ENCODE measurements at places on chromosomes 6 and 20. TPM values are rescaled to one million over a fixed set of nuclear protein-coding genes. Genes with fewer than 3 reads are reported as not detected.

GRCh38 chr6:30071081-30071818 is 4.3 kb downstream of the PPP1R11 start:
- DNase-seq: peak; percentile 40

DNA sequence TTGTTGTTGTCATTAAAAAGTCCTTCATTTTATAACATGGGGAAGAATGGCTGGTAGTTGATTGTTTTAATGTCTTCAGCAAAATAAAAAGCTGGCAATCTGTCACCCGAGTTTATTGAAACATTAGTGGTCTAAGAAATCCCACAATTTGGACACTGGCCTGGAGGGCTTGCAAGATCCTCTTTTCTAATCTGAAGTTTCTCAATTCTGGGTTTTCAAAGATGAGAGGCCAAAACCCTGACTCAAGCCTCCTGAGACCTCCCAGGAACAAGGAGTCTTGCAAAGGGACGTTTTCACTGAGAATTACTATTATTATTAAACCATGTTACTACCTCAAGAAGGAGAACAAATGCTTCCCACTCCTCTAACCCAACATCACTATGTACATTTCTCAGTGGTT is 19.5 kb downstream of the MAP1LC3A start:
- no peak for DNase-seq

Gene FLRT3
- 124 TPM for total RNA-seq

DNA sequence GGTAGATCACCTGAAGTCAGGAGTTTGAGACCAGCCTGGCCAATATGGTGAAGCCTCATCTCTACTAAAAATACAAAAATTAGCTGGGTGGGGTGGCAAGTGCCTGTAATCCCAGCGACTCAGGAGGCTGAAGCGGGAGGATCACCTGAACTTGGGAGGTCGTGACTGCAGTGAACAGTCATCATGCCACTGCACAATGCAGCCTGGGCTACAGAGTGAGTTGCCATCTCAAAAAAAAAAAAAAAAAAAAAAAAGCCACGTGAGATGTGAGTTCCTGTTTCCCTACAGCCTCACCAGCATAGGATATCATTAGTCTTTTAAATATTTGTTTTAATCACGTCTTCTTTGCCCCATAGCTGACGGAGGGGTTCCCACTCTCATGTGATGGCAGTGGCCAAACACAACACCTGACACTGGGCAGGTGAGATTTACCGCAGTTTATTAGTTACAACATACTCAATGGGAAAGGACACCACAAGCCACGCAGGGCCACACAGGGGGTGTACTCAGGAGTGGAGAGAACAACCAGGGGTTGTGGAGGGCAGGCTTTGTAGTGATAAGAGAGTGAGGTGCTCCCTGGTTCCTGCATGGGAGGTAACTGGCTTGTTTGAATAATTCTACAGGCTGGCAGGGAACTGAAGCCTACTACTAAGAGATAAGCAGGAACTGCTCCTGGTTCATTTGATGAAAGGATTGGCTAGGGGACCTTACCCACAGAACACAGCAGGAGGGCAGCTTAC is 4.6 kb upstream of the LZTS3 start:
- peak; percentile 26 for DNase-seq

Gene TRDN
- total RNA-seq: 0.15 TPM

Gene DPPA5
- total RNA-seq: not detected

- no peak for DNase-seq
These were observed 97.4 kb downstream of the PDSS2 start for GRCh38 chr6:107361753-107362604.

- no peak for DNase-seq
These were observed 68.5 kb downstream of the BANF2 start for GRCh38 chr20:17768271-17768670.

DNA sequence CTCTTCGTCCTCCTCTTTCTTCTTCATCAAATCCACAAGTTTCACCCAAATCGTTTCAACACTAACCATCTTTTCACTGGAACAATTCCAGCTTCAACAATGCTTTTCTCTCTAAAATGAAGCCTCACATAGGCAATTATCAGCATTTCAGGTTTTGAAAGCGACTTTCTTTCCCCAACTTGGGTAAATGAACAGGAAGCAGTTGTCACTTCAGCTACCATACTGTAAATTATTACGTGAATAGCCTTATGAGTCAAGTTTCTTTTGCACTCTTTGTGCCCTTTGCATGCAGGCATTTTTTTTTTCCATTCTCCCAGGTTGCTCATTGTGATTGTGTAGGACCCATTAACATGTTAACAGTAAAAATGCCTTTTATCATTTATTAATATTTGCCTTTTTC is 121.7 kb upstream of the BTBD3 start:
- DNase-seq: no peak

- no peak for DNase-seq
These were observed 84.1 kb downstream of the TNFAIP3 start for GRCh38 chr6:137951064-137951597.

All from left lung (tissue), 14 donors.